ENCODE measurements at places on chromosomes 11 and 22.

GRCh38 chr22:41524809-41525449 lies 19.3 kb downstream of the POLR3H start:
- DNase-seq = no peak

- no peak for DNase-seq
Measured at GRCh38 chr11:772429-773390, 4.6 kb downstream of the GATD1 start.

- no peak for DNase-seq
Measured at GRCh38 chr22:48845356-48845936, 982.2 kb downstream of the BRD1 start.

GRCh38 chr11:15194671-15195415 lies 80.1 kb downstream of the INSC start:
- DNase-seq = no peak
